Sigmoid colon (tissue), 7 donors: ENCODE measurements at places on chromosomes 16 and 17. TPM values are rescaled to one million over a fixed set of nuclear protein-coding genes. Genes with fewer than 3 reads are reported as not detected.

The CLEC18C gene
- not detected for polyA plus RNA-seq

DNA sequence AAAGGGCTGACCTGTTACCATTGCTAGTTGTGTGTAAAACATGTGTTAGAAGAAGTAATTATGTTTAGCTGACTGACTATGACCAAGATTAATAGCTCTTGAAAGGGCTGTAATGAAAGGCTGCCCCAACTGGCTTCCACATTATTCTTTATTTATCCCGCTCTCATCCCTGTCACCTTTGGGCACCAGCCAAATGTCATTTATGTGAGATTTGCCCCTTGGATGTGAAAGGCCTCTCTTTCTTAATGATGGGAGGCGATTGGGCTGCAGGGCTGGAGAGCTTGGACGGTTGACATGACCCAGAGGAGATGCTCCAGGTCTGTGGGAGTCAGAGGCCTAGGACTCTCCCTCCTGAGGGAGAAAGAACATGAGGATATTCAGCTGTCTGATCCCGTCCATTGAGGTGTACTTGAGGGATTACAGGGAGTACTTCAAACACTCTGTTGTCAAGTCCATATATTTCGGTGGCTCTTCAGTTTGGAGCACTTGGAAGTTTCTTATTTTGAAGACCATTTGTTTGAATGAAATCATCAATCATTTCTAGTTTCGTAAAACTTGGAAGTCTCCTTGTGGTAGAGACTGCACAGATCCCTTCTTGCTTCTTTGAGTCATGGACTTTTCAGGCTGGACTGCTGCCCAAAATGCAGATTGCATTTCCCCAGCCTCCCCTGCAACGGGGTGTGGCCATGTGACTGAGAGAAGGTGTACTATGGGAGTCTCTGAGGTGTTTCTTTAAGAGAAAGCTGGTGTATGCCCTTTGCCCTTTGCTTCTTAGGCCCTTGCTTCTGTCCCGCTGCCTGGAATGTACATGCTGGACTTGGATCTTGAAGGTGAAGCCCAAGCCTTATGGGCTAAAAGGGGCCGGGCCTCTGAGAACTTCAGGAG lies 51.3 kb downstream of the FTO start:
- no peaks in the 10 kb centered on the region for H3K27me3 ChIP-seq
- H3K27ac ChIP-seq = peak overlapping the region; percentile 39
- H3K4me1 ChIP-seq = no peaks in the 10 kb centered on the region
- peak; percentile 83 for DNase-seq
- H3K4me3 ChIP-seq = no peak overlapping the region

- no peak overlapping the region for H3K27ac ChIP-seq
- no peaks in the 10 kb centered on the region for H3K27me3 ChIP-seq
- no peak overlapping the region for H3K4me3 ChIP-seq
- DNase-seq = no peak
Measured at GRCh38 chr16:10638101-10638500, 56.6 kb downstream of the TEKT5 start.

- no peak for DNase-seq
- H3K4me1 ChIP-seq = no peaks in the 10 kb centered on the region
- no peaks in the 10 kb centered on the region for H3K27me3 ChIP-seq
- no peak overlapping the region for H3K4me3 ChIP-seq
- no peaks in the 10 kb centered on the region for H3K36me3 ChIP-seq
- H3K27ac ChIP-seq = no peak overlapping the region
Measured at GRCh38 chr16:54120846-54121480, 165.6 kb downstream of the IRX3 start.

DNA sequence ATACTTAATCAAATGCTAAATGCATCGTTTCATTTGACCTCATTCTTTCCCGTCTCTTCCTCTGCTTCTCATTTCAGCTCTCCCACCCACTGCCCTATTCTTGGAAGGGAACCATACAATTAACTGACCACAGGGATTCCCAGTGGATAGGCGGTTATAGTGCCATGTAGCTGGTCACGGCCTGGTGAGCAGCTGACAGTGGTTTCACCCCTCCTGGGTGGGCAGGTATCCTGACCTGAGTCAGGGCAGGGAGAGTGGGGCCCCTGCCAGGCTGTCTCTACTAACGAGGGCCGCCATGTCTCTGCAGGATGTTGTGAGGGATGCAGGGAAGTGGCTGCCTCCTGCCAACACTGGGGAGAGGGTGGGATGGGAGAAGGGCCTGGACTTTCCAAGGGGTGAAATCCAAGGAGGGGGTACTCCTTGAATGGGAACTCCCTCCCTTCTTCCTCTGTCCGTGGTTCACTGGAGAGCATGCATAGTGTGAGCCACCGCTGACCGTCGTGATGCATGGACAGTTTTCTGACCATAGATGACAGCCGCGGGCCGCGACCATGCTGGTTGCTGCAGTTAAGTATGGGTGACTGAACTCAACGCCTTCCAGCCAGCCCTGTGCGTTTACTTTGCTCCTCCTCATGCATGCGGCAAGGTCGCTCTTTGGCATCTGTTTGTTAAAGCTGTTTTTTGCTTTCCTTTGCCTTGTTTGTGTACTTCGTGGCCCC lies 95.9 kb downstream of the RPTOR start:
- no peak overlapping the region for H3K4me3 ChIP-seq
- H3K4me1 ChIP-seq = no peaks in the 10 kb centered on the region
- DNase-seq = no peak
- no peaks in the 10 kb centered on the region for H3K27me3 ChIP-seq

The CACNG1 gene
- not detected for polyA plus RNA-seq

- H3K36me3 ChIP-seq = no peaks in the 10 kb centered on the region
- H3K27ac ChIP-seq = no peak overlapping the region
- H3K4me3 ChIP-seq = no peak overlapping the region
- H3K27me3 ChIP-seq = no peaks in the 10 kb centered on the region
Measured at GRCh38 chr16:81067166-81067565, 9.9 kb downstream of the C16orf46 start.

DNA sequence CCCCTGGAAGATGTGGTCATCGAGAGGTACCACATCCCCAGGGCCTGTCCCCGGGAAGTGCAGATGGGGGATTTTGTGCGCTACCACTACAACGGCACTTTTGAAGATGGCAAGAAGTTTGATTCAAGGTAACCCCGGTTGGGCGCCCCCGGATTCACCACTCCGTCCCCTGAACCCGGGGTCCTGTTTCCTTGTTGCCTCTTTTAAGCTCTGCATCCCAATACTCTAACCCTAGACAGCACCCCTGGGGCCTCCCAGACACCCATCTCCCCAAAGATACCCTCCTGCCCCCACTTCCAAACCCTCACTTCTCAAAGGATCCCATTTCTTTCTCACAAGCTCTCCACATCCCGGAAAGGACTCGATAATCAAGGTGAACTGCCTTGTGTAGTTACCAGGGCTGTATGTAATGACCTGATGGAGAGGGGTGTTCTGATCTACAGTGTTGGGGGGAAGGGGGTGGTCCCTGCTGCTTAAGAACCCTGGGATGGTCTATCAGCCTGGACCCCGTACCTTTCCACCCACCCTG lies 412 bp downstream of the FKBP10 start:
- H3K36me3 ChIP-seq = no peaks in the 10 kb centered on the region
- no peaks in the 10 kb centered on the region for H3K27me3 ChIP-seq
- H3K4me3 ChIP-seq = peak overlapping the region; percentile 51
- DNase-seq = no peak
- peak overlapping the region; percentile 84 for H3K27ac ChIP-seq
- H3K4me1 ChIP-seq = no peaks in the 10 kb centered on the region

The CFAP97D1 gene
- not detected for polyA plus RNA-seq

The RBFOX1 gene
- under 0.01 TPM for polyA plus RNA-seq

GRCh38 chr16:84184775-84185174 lies 2.1 kb downstream of the TAF1C start:
- H3K27me3 ChIP-seq = no peaks in the 10 kb centered on the region
- no peak for DNase-seq
- H3K4me1 ChIP-seq = no peaks in the 10 kb centered on the region
- peaks cover 33% of the 10 kb centered on the region for H3K36me3 ChIP-seq
- H3K4me3 ChIP-seq = no peak overlapping the region
- H3K27ac ChIP-seq = peak overlapping the region; percentile 21

GRCh38 chr16:81855552-81856153 lies 76.6 kb downstream of the PLCG2 start:
- H3K4me1 ChIP-seq = no peaks in the 10 kb centered on the region
- DNase-seq = no peak
- H3K27me3 ChIP-seq = no peaks in the 10 kb centered on the region
- H3K4me3 ChIP-seq = no peak overlapping the region

DNA sequence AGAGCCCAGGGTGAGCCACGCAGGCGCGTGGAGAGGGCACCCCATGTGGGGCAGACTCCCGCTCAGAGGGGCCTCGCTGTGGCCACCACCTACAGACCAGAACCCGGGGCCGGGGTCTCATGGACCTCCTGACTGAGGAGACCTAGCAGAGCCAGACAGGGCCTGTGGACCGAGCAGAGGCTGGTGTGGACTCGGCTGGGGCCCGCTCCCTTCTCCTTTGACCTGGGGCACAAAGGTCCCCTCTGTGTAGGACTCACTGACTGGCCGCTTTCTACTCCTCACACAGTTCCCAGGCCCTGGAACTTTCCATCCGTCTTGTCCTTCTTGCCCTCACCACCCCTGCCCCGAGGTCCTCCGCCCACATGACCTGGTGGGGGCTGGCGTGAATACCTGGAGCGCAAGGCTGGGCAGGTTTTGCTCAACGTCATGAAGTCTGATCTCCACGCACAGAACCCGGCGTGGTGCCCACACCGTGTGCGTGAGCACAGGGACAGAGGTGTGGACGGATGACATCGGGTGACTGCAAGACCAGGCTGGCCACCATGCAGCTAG lies 44.7 kb upstream of the ACSF3 start:
- H3K36me3 ChIP-seq = no peaks in the 10 kb centered on the region
- no peak overlapping the region for H3K27ac ChIP-seq
- no peak overlapping the region for H3K4me3 ChIP-seq
- no peaks in the 10 kb centered on the region for H3K4me1 ChIP-seq
- peaks cover 59% of the 10 kb centered on the region for H3K27me3 ChIP-seq

The SLC13A2 gene
- polyA plus RNA-seq = 29.1 TPM

The SNAI3 gene
- polyA plus RNA-seq = 0.46 TPM

The MPV17L gene
- 3.7 TPM for polyA plus RNA-seq

The PDILT gene
- polyA plus RNA-seq = not detected
